Stimulated activated CD8-positive, alpha-beta memory T cell treated with anti-CD3 and anti-CD28 coated beads, Interleukin-2, amount 100 ng/mL, for 48 hours (primary cell): ENCODE measurements at places on chromosomes 1 and 21.

DNA sequence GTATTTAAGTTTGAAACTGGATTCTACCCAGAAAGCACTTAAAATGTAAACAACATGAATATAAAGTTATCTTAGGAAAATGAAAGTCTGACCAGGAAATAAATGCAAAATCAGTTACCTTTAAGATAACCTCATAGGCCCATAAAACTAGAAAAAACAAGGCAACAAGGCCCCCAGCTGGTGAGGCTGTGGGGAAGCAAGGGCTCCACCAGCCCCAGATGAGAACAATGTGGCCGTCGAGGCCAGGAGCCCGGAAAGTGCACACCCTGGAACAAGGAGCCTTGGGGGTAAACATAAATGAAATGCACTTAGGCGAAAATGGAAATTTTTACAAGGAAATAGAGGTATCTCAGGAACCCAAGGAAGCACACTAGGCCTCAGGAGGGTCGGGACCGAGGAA lies 37.9 kb upstream of the BMP8B start:
- DNase-seq: no peak

DNA sequence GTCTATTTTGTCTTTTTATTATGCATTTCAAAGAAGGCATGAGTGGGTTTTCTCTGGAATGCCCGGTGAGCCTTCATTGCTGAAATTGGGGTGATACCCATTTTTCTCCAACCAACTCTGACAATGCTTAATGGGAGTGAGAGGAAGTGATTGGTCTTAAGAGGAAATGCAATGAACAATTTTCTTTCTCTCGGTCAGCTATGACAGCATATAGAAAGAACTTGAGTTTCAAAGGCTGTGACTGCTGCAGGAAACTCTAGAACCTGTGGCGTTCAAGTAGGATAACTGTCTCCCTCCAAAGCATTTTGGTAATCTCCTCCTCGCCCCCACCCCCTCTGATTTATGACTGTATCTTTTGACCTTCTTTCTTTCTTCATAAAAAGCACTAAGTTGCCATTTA lies 155.9 kb downstream of the LYPLAL1 start:
- DNase-seq: no peak

GRCh38 chr1:210482945-210483617 lies 154.4 kb downstream of the HHAT start:
- DNase-seq: no peak

- no peak for DNase-seq
Measured at GRCh38 chr1:210236840-210237409, 4.3 kb downstream of the SERTAD4 start.

- no peak for DNase-seq
Measured at GRCh38 chr1:235063068-235063765, 65.4 kb downstream of the TOMM20 start.

- no peak for DNase-seq
Measured at GRCh38 chr1:244150071-244150470, 99.0 kb downstream of the ZBTB18 start.

GRCh38 chr1:17297991-17298390 lies 10.0 kb upstream of the PADI4 start:
- no peak for DNase-seq

DNA sequence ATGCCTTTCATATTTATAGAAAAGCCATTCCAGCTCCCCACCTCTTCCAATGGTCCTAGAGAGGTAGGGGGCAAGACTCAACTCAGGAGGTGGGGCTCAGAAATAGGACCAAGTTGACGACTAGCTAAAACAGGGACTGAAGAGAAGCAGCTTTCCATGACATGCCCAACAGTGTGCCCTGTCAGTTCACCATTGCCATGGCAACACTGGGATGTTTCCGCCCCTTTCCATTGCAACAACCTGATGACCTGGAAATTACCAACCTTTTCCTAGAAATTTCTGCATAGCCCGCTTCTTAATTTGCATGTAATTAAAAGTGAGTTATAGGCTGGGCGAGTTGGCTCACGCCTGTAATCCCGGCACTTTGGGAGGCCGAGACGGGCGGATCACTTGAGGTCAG lies 22.4 kb upstream of the INTS3 start:
- no peak for DNase-seq

DNA sequence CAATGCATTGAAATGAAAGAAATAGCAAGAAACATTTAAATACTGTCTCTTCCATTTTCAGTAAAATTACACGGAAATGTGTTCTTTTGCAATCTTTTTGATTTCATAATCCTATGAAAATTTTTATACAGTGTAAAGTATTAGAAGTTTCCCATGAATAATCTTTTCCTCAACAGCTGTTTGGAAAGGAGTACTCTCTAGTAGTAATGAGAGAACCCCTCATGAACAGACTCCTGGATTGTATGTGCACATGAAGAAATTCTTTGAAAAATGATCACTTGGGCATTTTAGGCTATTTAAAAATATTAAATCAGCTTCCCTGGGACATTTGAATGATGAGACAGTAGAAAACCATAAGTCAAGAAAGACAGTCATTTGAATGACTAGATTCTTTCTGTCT lies 64.4 kb downstream of the LHX9 start:
- DNase-seq: no peak

DNA sequence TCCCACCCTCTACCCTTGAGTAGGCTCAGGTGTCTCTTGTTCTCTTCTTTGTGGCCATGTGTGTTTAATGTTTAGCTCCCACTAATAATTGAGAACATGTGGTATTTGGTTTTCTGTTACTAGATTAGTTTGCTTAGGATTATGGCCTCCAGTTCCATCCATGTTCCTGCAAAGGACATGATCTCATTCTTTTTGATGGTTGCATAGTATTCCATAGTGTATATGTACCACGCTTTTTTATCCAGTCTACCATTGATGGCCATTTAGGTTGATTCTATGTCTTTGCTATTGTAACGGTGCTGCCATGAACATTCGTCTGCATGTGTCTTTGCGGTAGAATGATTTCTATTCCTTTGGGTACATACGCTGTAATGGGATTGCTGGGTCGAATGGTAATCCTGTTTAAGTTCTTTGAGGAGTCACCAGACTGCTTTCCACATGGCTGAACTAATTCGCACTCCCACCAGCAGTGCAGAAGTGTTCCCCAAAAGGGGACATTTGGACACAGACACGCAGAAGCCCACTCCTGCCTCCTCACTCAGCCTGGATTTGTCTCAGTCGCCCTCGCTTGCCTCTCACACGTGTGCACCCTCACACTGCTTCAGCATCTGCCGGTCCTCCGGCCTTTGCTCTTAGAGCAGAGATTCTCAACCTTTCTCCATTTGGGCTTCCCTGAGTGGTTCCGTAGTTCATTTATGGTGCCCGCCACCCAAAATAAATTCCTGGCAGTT lies 3.7 kb downstream of the MX2 start:
- no peak for DNase-seq

- DNase-seq: no peak
Measured at GRCh38 chr1:39949891-39950290, 5.1 kb upstream of the MFSD2A start.

- no peak for DNase-seq
Measured at GRCh38 chr1:110544753-110545152, 25.8 kb upstream of the KCNA10 start.

DNA sequence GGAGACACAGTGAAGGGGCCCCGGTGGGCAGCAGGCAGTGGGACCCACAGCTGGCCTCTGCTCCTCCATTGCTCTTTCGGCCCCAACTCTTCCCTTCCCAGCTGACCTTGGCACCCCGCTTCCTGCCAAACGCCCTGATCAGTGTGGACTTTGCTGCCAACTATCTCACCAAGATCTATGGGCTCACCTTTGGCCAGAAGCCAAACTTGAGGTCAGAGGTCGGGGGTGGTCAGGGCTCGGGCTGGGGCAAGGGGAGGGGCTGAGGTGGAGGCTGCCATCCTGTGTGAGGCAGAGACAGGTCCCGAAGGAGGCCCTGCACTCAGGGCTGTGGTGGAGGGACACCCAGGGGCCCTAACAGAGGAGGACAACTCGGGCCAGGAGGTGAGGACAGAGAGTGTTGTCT lies 13.7 kb downstream of the PODN start:
- no peak for DNase-seq

DNA sequence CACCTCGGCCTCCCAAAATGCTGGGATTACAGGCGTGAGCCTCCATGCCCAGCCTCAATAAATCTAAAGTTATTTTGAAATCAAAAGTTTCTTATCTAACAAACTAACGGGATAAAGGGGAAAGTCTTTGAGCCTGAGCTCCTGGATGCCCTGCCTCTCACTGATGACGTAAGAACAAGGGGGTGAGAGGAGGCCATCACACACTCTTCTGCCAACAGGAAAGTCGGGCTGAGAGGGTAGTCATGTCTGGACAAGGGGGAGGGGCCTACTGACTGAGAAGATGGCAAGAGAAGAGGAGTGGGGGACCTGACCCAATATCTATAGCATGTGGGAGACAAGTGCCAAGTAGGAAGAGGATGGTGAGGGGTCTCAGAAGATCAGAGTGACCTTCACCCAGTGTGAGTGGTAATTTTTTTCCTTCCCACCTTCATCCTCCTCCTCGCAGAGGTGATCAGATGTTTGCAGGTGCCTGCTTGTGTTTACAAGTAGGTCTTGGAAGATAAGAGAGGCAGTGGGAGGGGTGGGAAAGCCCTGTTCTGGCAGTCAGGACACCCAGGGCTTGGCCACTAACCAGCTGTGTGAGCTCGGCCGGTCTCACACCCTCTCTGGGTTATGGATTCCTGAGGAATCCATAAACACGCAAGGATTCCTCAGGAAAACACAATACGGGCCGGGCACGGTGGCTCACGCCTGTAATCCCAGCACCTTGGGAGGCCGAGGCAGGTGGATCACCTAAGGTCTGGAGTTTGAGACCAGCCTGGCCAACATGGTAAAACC lies 9.6 kb downstream of the UQCRHL start:
- no peak for DNase-seq

DNA sequence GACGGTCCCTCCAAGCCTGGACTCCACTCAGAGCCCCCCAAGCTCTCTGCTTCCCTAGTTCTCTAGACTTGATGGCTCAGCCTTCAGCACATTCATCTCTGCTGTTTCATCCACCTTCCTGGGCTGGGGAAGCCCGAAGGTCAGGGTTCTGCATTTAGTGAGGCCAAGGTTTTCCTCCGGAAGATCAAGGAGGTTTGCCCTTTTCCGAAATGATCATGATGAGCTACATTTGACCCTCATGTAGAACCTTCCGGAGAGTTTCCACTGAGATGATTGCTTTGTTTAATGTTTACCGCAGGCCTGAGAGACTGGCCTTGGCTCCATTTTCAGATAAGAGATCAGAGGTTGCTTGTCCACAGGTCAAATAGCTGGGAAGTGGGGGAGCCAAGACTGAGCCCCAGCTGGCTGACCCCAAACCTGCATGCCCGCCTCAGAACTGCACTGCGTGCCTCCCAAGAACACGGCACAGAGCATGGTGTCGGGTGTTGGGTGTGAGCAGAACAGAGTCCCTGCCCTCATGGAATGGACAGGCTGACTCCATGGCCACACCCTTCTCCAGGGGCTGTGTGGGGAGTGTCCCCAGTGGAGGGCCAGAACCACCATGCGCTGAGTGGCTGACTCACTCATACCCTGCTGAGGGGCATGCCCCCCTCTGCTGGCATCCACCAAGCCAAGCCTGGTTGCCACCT lies 200.8 kb upstream of the TMEM51 start:
- no peak for DNase-seq

DNA sequence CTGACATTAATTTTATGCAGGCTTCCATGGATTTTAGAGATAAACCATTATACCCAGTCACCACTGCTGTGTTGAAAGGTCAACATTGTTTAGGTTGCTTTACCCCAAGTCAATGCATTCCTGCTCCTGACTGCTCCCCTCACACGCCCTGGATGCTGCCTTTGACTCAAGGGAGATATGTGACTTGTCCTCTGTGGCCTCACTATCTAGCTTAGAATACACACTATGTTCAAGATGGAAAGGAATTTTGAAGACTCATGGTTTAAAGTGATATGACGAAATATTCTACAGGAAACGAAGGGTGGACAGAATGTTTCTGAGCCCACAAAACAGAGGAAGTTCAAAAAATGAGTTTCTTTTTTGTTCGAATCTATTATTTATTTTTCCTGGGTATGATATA lies 170.4 kb upstream of the NR5A2 start:
- no peak for DNase-seq

DNA sequence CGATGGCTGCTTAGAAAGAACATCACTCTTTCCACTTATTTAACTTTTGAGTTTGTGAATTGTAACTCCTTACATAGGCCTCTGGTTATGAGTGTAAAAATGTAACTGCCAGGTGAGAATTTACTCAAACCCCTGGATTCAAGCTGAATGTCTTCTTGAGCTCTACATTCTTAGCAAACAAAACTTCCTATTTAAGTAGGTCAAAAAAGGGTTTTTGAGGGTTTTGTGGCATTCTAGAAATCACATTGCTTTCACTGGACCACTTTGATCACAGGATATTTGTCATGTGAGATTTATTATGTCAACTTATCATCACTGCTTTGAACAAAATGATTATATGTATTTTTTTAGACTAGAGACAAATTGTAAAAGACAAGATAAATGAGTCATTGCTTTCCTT lies 5.7 kb downstream of the IL23R start:
- no peak for DNase-seq

DNA sequence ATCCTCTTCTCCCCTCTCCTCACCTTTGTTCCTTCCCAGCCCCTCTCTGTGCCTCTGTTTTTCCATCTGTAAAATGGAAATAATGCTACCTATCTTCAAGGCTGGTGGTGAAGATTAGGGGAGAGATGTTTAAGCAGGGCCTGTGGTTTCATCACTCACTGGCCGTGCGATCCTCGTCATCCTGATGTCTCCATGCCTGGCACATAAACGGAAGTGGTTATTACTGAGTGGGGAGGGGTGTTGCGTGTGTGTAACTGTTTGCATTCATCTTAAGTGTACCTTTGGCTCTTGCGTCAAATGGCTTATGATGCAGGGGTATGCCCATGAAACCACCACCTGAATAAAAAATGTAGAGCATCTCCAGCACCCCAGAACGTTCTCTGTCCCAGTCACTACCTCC lies 17.2 kb upstream of the C1QA start:
- no peak for DNase-seq

DNA sequence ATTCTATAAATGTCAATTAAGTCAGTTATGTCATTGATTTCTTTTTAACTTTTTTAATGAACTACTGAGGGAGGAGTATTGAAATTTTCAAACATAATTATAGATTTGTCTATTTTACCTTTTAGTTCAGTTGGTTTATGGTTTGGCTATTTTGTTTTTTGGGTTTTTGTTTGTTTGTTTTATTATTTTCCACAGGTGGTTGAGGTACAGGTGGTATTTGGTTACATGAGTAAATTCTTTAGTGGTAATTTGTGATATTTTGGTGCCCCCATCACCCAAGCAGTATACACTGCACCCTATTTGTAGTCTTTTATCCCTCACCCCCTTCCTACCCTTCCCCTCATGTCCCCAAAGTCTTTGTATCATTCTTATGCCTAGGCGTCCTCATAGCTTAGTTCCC lies 9.5 kb downstream of the TDRD5 start:
- DNase-seq: no peak
